ENCODE measurements at places on chromosomes 12 and 14.

GRCh38 chr12:108696111-108696995 lies 35.0 kb downstream of the CORO1C start:
- peak; percentile 93 for DNase-seq

- DNase-seq: no peak
Measured at GRCh38 chr12:91094957-91095356, 16.3 kb downstream of the LUM start.

DNA sequence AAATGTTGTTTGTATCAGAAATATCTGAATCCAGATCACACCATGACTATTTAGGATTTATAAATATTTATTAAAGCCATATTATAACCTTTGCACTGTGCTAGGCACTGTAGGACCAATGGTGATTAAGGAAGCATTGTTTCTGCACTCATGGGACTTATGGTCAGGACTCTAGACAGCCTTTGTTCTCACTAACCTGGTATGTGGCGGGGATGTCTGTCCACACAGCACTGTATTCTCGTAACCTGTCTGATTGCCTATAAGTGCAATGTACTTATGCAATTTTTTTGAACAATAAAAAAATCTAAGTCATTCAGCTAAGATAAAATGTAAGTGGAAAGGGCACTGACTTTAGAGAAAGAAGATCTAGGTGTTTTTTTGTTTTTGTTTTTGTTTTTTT lies 6.7 kb upstream of the SSPN start:
- no peak for DNase-seq

DNA sequence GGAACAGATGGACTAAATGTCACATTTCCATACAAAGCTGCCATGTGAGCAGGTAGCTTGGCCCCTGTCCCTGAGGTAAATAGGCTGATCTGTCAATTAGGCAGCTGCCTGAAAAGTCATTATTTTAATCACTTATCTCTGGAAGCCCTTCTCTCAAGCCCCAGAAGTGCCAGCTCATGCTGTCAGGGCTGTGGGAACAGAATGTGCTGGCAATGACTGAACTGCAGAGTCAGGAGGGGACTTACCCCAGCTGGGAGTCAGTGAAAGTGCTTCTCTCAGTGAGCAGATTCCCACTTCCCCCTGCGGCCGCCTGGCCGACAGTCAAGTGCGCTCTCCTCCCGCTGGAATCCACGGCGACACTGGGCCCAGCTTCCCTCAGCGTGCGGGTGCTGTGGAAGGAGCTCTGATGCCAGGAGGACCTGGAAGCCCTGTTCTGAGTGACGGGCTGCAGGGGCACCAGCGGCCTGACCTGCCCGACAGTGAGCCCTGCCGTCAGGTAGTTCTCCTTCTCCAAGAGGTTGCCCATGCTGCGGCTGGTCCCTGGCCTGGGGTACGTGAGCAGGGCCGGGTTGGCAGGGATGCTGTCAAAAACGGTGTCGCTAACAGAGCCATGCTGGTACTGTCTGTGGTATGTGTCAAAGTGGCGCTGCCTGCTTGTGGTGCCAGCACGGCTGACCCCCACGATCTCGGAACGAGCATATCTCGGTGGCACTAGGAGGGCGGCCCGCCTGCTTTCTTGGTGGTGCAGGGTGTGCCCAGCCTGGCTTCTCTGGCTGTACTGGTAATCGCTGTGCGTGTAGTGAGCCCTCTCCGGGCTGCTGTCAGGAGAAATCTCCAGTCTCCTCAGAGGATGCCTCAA lies 18.7 kb downstream of the PKP2 start:
- no peak for DNase-seq

- DNase-seq: no peak
Measured at GRCh38 chr12:79764641-79765040, 73.9 kb upstream of the PAWR start.

GRCh38 chr12:74614426-74614825 lies 76.8 kb downstream of the ATXN7L3B start:
- no peak for DNase-seq

- DNase-seq: no peak
Measured at GRCh38 chr12:105331805-105332251, 1.3 kb downstream of the C12orf75 start.

GRCh38 chr12:89947437-89948270 lies 239.0 kb upstream of the ATP2B1 start:
- no peak for DNase-seq

- no peak for DNase-seq
Measured at GRCh38 chr12:101813117-101813516, 17.6 kb downstream of the GNPTAB start.
